NCI-H1417 treated with DMSO at 0.1 percent for 48 hours (cell line): ENCODE measurements at places on chromosomes 16 and 17.

GRCh38 chr16:87384162-87384874 lies 742 bp upstream of the FBXO31 start:
- no peak for DNase-seq

DNA sequence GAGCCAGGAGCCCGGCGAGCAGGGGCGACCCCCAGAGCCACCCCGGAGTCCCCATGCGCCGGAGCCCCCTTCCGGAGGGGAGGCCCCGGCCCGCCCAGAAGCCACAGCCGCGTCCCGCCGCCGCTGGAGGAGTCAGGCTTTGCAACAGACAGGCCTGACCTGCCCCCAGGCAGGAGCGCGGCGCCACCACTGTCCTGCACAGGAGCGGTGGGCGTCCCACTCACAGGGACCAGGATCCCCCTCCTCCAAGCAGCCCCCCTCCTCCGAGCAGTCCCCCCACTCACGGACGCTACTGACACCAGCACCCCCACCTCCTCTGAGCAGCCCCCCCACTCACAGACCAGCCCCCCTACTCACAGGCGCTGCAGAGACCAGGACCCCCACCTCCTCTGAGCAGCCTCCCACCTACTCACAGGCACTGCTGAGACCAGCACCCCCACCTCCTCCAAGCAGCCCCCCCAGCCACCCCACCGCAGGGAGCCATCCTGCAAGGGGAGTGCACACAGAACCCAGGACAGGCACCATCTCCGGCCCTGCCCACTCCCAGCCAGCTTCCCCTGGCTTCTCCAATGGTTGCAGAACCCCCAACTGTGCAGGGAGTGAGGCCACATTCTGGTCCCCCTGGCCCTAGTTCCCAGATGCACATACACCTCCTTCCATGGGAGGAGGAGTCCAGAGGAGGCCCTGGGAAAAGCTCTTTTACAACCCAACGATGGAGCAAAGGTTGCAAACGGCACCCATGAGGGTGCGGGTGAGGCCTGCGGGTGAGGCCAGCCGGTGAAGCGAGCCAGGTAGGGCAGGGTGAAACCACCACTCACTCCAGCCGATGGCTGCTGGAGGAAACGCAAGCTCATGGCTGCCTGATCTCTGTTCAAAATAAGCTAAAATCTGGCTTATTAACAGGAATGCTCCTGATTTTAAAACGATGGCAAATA lies 69.9 kb downstream of the ABR start:
- no peak for DNase-seq

GRCh38 chr17:82845163-82845807 lies 5.5 kb upstream of the ZNF750 start:
- DNase-seq, result no peak

- DNase-seq, result no peak
These were observed 115.3 kb downstream of the ANKRD11 start for GRCh38 chr16:89375021-89375420.

GRCh38 chr16:55323637-55324271 lies at the start of gene IRX6:
Gene IRX6, plus strand, starts transcription at chr16:55324203. Its CDS starts 889 bp downstream, at chr16:55325092.
- no peak for DNase-seq

GRCh38 chr16:87620201-87620495 lies 17.8 kb downstream of the JPH3 start:
- DNase-seq, result no peak

DNA sequence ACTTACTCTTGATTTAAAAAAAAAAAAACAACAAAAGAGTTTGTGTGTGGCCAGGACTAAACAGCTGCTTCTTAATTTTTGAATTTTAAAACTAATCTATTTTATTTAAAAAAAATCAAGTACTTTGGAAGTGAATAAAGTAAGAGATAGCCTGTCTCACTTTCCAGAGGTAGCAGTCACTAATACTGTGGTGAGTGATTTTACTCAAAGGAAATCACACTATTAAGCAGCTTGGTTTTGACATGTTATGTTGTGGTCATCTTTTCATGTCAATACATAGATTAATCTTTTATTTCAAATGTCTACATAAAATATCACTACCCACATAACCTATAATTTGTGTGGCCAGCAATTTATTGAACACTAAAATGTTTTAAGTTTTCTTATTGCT lies 102.2 kb upstream of the HLF start:
- DNase-seq, result no peak

DNA sequence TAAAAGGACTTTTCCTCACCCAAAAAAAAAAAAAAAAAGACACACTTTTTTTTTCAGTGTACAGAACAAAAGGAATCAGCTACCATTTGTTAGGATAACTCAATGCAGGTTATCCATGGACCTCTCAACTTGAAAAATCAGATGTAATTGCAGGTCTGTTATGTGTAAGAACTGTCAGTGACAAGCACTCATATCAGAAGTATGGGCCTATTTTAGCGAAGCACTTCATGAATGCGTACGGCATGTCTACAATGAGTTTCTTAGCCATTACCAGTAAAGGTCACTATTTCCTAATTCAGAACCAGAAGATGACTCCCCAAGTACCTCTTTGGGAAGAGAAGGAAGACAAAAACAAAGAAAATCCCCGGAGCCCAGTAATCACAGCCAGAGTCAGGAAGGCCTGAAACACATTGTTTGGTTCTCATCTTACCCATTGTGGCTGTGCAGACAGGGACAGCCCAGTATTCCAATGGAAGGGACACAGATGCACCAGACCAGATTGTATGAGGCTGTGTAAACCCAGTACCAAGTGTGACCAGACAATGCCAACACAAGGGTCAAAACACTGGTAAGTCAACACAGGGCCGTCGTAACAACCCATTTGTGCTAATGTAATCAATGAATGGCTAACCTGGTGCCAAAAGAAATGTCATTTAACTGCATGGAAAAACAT lies 188.0 kb downstream of the PMP22 start:
- no peak for DNase-seq

GRCh38 chr17:50668025-50668837 lies 33.5 kb downstream of the ABCC3 start:
- no peak for DNase-seq

- DNase-seq, result no peak
These were observed 19.4 kb upstream of the SUPT4H1 start for GRCh38 chr17:58371300-58371950.

GRCh38 chr16:48318630-48319029 lies 66.6 kb downstream of the SIAH1 start:
- no peak for DNase-seq

- no peak for DNase-seq
These were observed 3.3 kb downstream of the SYNRG start for GRCh38 chr17:37605813-37606505.

- DNase-seq, result no peak
These were observed 28.4 kb upstream of the SLC25A19 start for GRCh38 chr17:75317671-75318070.

DNA sequence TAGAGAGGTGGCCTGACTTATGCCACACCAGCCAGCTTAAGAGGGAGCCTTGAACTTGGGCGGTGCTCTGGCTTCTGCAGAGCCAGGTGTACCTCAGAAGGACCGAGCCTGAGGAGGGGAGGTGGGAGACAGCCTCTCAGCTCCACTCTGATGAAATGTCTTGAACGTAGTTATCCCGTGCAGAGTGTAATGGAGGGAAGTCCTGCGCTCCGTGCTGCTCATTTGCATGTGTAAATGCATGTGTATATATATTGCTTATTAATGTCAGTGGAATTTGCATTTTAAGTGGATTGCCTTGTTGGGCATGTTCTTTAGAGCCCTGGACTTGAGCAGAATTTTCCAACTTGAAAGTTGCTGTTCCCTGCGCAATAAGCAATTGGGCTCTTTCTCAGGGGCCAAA lies 264.9 kb upstream of the SDK2 start:
- no peak for DNase-seq

GRCh38 chr17:47847341-47848197 lies 3.4 kb downstream of the SP6 start:
- DNase-seq, result no peak

GRCh38 chr17:55693254-55694216 lies 29.1 kb downstream of the TMEM100 start:
- no peak for DNase-seq

- DNase-seq, result no peak
These were observed 581 bp downstream of the PRKCA start for GRCh38 chr17:66302761-66303626.

GRCh38 chr17:28576758-28577465 lies at the start of gene ALDOC:
Gene ALDOC, minus strand, starts transcription at chr17:28576895. Its CDS starts 1,363 bp downstream, at chr17:28575532.
- no peak for DNase-seq

DNA sequence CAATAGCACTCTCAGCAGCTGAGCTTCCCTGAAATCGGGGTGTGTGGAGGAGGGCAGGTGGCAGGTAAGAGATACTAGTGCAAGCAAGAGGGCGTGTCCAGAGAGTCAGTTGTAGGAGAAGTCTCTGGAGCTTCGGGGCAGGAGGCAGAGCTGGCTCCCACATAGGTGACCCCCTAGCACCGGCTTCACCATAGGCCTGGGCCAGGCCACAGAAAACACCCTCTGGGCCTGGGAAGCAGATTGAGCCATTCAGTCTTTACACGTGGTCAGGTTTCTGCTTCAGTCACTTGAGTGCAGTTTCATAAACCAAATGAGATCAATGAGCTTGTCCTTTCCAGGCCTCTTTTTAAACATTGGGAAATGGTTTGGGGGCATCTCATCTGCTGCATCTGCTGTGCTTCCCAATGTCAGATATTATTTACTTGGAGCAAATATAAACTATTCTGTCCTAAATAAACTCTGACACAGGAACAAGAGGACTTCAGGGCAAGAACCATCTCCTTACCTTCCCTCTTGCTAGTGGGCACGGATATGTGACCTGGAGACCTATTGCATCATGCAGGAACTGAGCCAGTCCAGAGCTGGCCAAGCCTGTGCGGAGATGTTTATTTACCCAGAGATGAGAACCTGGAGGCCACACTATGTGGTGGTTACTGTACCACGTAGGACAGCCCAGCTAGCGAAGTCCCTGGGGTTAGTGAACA lies 16.1 kb downstream of the CCR7 start:
- DNase-seq, result no peak

- DNase-seq, result no peak
These were observed 169.8 kb downstream of the DNAH9 start for GRCh38 chr17:11768106-11768505.

GRCh38 chr17:59642565-59642964 lies 22.9 kb downstream of the CLTC start:
- DNase-seq, result no peak

- no peak for DNase-seq
These were observed 2.1 kb downstream of the CFAP20 start for GRCh38 chr16:58127033-58127556.

DNA sequence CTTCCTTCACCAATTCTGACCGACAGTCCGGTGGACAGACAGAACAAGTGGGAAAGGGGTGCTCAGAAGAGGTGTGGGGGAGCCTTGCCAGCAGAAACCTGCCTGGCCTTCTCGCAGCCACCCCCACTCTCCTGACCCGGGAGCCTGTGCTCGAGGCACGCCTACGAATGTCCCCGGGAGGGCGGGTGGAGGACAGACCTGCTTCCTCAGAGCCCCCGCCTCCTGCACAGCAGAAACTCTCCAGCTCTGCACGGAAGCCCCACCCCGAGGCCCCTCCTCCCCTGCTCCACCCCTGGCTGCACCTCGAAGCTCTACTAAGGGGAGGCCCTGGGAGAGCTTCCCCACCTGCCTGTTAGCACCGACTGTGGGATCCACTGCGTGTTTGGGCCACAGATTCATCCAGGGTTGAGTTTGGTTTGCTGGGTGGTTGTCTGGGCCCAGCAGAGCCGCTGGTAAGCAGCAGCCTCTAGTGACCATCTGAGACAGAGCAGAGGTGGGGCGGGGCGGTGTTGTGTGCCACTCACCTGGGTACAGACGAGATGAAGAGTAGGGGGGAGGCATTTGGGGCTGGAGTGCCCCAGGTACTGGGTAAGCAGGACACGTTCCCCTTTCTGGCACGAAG lies 6.2 kb downstream of the TAF1C start:
- no peak for DNase-seq

GRCh38 chr16:13110124-13110796 lies 208.9 kb downstream of the SHISA9 start:
- no peak for DNase-seq

- DNase-seq, result no peak
These were observed 352.5 kb downstream of the KCNJ2 start for GRCh38 chr17:70521821-70522256.

DNA sequence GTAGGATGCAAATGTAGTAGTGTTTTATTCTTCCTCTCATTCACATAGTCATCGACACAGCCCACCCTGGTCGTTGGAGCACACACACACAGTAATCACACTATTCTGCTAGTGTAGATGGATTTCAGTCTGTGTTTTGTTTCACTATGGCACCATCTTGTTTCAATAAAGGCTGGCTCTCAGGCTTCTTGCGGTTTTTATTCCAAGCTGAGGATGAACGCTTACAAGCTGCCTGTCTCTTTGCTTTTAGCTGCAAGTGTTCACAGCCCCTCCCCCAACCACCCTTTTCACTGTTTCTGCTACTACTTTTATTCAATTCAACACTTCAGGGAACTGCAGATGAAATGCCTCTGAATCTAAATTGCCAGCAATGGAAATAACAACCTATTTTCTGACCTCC lies 140.9 kb upstream of the PMFBP1 start:
- no peak for DNase-seq

DNA sequence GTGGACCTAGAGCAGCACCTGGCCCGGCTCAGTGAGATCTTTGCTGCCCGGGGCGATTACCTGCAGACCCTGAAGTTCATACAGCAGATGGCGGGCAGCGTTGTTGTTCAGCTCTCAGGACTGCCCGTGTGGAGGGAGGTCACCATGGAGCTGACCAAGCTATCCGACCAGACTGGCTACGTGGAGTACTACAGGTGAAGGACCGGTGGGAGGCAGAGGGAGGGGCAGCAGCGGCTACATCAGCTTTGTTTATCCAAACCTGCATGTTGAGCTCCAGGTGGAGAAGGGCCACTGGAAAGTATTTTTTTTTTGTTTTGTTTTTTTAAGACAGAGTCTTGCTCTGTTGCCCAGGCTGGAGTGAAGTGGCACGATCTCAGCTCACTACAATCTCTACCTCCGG lies 23.9 kb downstream of the TTYH2 start:
- DNase-seq, result no peak

DNA sequence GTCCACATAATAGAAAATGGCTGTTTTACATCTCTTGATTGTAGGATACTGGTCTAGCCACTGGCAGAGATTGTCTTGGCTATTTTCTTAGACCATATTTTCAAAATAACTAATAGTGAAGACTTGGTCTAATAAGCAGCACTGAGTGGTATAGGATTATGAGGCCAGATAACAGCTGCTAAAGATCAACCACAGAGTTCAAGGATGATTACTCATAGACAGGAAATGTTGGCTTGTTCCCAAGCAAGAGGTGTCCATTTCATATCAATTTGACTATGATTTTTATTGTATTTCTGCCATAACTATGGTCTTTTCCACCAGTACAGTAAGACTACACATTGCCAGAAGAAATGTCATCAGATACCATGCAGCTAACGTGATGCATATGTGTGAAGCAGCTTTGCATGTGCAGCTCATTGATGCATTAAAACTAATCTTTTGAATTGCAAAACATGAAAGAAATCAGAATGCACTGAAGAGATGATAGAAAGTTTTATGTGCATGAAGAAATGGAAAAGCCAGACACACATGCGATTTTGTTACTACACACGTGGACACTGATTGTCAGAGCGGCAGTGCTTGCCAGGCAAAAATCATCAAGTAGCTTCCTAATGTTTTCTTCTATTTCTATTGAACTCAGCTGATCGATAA lies 693.3 kb downstream of the CDH11 start:
- DNase-seq, result no peak

GRCh38 chr16:860891-861290 lies 60.4 kb upstream of the GNG13 start:
- no peak for DNase-seq

- no peak for DNase-seq
These were observed 2.3 kb upstream of the MT2A start for GRCh38 chr16:56606071-56606475.
